ENCODE measurements at places on chromosomes 1 and 21.

- DNase-seq: no peak
Measured at GRCh38 chr21:33425825-33426224, 22.6 kb downstream of the IFNGR2 start.

DNA sequence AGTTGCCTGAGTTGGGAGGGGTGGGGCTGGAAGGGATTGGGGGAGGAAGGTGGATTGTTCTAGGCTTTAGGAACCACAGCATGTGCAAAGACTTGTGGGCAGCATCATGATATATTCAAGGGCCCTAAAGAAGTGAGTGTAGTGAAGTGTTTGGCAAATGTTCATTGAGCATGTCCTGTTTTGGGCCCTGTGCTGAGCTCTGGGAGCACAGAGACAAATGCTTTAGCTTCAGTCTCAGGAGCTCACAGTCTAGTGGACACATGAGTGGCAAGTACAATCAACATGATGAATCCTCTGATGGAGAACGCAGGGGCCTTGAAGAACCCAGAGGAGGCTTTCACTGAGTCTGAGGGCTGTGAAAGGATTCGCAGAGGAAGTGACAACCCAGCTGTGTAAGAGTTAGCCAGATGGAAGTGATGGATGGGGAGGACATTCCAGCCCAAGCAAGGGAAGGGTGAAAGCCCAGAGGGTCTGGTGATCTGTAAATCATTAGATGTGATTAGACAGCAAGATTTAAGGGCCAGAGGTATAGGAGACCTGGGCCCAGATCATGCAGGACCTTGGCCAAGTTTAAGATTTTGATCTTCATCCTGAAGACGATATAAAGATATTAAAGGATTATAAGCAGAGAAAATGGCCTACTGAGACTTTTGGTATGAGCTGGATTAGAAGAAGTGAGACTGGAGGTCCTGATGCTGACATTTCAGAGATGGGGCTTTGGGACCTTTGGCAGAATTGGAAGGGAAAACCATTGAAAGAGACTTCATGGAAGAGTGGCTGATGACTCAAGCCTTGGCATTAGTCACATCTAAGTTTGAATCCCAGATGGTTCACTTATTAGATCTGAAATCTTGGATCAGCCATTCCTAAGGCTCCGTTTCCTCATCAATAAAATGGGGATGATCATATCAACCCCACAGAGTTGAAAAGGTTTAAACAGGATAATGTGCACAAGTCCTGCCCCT, 4.6 kb downstream of the IPO13 start:
- no peak for DNase-seq

DNA sequence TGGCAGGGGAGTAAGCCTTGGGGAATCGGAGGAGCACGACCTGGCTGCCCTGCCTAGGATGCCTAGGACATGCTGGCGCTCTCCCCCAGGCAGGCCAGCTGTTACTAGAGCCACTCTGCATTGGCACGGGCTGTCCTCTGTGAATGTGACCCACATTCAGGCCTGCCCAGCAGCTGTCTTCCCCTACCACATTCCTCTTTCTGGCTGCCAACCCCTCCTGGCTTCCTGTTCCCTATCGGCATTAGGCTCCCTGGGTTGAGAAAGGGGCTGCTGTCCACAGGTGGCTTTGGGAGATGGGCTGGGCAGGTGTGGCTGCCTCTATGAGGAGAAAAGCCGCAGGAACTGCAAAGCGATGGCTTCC, 2.3 kb upstream of the NFASC start:
- no peak for DNase-seq

DNA sequence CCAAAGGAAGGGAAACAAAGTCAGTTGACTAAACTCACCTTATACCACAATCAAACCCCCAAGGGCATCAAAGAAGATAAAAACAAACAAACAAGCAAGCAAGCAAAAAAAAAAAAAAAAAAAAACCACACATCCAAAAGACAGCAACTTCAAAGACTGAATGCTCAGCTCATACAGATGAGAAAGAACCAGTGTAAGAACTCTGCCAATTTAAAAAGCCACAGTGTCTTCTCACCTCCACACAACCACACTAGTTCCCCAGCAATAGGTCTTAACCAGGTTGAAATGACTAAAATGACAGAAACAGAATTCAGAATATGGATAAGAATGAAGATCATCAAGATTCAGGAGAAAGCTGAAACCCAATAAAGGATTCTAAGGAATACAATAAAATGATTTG, 193.4 kb downstream of the FAF1 start:
- DNase-seq: no peak

DNA sequence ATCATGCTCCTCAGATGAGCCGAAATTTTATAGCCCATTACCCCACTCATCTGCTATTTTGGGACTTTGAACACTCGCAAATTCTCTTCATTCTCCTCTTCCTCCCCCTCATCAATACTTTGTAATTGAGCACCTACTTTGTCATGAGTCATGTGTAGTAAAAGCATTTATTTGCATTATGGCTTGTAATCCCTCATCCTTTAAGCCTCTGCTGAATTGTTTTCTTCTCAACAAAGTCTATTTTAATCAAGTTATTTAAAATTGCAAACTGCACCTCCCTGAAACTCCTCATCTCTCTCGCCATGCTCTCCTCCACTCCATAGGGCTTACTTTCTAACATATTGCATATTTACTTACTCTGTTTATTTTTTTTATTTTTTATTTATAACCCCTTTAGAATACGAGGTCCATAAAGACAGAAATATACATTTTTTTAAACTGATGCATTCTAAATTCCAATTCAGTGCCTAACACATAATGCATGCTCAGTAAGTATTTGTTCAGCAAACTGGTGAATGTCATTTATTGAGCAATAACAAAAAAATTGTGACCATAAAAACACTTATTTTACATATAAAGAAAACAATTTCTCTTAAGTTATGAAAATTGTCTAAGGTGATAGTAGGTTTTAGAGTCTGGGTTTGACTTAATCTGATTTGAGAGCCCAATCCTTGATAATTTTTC, 161.7 kb downstream of the FASLG start:
- DNase-seq: no peak

- DNase-seq: no peak
Measured at GRCh38 chr1:180566495-180566894, 7.7 kb downstream of the OVAAL start.

DNA sequence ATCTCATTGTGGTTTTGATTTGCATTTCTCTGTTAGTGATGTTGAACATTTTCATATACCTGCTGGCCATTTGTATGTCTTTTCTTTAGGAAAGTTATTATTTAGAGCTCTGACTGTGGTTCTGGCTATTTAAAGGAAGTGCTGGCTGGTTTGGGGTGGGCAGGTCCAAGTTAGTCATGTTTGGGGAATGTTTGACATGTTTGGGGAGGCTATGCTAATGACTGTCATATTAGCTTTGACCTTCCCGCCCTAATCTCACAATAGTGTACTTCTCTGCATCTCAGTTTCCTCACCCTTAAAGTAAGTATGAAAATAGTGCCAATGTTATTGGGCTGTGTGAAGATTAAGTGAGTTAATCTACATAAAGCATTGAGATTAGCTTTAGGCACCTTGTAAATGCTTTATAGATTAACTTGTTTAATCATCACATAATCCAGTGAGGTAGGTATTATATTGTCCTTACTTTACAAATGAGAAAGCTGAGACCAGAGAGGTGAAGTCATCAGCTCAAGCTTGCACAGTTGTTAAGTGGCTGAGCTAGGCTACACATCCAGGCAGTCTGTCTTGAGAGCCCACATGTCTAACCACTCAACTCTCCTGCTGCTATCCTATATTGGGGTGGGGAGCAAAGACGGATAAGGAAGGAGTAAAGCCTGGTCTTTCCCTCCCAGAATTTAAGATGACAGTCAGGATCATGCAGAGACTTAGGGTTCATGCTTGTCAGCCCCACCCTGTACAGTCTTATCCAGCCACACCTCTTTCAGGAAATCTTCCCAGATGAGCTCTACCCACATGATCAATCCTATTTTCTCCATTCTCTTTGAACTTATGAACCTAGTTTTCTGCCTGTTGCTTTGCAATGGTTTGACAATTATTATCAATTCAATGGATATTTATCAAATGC, 22.8 kb upstream of the CRNN start:
- no peak for DNase-seq

- no peak for DNase-seq
Measured at GRCh38 chr1:12087797-12088314, 24.8 kb downstream of the TNFRSF8 start.

- no peak for DNase-seq
Measured at GRCh38 chr1:107132195-107132594, 8.6 kb upstream of the NTNG1 start.

DNA sequence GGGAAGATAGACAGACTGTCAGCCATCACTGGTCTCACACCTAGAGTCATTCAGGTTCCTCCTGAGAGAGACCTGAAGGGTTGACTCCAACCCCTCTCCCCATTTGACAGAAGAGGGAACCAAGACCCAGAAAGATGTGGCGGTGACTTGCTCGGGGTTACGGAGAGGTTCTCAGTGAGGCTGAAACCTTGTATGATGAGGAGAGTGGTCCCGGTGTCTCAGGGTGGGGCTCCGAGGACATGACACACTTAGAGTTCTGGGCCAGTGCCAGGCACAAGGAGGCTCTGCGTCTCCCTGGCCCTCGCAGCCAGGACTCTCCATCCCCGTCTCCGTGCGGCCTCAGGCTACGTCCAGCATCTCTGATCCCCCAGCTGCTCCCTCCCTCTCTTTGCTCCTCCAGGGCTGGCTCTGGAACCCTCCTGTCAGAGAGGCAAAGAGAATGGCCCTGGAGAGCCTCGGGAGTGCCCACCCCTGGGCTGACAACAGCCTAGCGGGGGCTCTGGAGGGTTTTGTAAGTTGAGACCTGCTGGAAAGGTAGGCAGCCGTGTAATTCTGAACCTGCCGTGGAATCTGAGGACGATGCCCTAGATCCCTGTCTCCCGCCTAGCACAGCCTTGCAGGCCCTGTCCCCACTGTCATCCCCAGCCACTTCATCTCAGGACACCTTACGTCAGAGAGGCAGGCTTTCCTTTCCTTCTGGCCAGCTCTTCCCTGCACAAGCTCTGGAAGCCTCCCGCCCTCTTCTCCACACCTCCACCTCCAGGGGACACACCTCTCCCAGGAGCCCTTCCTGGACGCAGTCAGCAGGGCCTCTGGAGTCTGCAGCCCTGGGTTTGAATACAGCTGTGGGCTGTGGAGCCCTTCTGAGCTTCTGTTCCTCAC, 4.1 kb downstream of the EFHD2 start:
- no peak for DNase-seq

- DNase-seq: no peak
Measured at GRCh38 chr1:8082945-8083344, 56.8 kb upstream of the ERRFI1 start.

GRCh38 chr1:159783724-159784123, 3.0 kb downstream of the DUSP23 start:
- DNase-seq: no peak

DNA sequence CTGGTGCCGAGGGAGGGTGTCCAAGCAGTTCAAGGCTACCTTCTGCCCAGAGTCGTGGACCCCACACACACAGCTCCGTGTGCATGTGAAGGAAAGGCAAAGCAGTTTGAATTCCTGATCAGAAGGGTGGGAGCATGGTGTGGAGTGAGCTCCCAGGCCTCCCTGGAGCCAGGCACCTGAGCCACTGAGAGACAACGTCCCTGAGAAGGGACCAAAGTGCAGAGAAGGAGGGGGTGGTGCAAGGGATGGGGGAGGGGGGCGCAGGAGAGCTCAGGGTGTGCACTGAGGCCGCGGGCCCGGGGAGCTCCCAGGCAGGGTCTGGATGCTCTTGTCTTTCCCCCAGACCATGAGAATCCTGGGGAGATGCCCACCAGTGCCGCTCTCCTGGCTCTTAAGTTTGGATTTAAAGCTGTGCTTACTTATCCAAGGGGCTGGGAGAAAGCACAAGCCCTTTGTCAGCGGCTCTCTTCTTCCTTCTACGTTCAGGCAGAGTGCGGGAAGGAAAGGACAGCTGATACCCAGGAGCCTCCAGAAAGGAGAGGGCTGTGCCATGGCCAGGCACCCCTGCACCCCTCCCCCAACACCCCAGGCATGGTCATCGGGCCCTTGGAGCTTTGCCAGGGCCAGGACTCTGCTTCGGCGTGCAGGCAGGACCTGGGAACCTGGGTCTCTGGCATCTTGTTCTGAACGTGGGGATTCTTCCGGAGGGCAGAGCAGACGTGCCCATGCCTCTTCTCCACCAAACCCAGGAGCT, 24.1 kb downstream of the ACTA1 start:
- no peak for DNase-seq
